ENCODE measurements at places on chromosomes 2 and 18.

- no peak for DNase-seq
Observed at GRCh38 chr2:202251494-202251893, 13.1 kb upstream of the SUMO1 start.

DNA sequence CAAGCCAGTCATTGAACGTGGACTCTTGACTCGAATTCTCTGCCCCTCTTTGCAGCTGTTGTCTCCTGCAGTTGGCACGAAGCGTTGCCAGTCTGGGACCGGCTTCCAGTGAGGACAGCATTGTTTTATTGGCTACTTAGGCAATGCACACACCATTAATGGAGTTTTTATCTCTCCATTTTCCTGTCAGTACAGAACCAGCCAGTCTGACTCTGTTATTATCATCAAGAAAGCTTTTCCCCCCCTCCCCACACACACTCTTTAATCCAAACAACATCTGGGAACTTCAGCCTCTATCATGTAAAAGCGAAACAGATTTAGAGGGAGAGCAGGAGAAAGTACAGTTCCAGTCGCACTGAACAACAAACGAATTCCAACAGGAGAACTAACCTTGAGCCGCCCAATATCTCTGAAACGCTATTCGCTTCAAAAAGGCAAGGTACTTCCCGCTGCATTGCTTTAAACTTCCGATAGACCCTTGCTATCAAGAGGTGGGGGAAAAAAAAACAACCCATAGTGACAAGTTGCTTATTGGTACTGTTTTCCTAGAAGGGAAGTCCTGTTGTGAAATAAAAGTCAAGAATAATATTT is 38.2 kb downstream of the ACVR1 start:
- DNase-seq, result no peak

GRCh38 chr2:31556940-31557339 is 23.8 kb downstream of the SRD5A2 start:
- no peak for DNase-seq

- no peak for DNase-seq
Observed at GRCh38 chr2:146734042-146734820, 1110.6 kb upstream of the ACVR2A start.

Measured in activated CD4-positive, alpha-beta T cell treated with anti-CD3 and anti-CD28 coated beads for 1 hour (primary cell).